Midbrain (tissue), 1 donor: ENCODE measurements at places on chromosomes 5 and 9.

GRCh38 chr9:84338792-84339191, 1.8 kb downstream of the SLC28A3 start:
- DNase-seq = no peak

DNA sequence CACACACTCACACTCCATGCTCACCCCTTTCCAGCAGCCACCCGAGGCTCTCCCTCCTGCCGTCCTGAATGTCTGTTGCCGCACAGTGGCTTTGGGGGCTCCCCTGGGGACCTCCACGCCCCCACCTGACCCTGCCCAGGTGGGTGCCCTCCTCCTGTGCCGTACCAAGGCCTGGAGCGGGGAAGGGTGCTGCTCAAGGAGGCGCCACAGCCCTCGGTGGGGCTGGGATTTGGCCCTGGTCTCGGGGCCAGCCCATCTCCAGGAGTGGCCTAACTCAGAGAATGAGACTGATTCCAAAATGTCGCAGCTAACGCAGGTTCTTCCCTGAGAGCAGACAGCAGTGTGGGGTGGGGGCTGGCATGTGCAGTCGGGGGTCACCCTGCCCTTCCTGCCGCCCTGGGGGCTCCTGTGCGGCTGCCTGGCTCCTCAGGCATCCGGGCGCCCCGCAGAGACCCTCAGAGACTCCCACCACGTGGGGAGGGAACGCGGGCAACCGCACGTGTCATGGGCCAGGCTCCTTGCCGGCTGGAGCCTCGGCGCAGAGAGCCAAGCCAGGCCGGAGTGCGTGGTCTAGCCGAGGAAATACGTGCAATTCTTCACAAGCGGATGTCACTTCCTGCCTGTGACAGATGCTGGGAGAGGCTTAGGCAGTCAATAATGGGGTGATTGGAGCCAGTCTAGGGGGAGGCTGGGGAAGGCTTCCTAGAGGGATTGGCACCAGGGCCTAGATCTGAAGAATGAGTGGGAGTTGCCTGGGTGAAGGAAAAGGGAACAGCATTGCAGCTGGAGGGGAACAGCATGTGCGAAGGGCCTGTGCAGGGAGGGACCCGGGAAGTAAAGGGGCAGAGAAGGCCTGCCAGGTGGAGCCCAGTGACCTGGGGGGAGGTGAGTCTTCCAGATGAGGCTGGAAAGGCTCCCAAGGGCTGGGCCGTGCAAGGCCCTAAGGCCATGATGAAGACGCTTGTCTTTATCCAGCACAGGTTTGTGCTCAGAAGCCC, 44.1 kb downstream of the C9orf50 start:
- DNase-seq = no peak

GRCh38 chr5:640461-641330, 28.6 kb downstream of the CEP72 start:
- no peak for DNase-seq

DNA sequence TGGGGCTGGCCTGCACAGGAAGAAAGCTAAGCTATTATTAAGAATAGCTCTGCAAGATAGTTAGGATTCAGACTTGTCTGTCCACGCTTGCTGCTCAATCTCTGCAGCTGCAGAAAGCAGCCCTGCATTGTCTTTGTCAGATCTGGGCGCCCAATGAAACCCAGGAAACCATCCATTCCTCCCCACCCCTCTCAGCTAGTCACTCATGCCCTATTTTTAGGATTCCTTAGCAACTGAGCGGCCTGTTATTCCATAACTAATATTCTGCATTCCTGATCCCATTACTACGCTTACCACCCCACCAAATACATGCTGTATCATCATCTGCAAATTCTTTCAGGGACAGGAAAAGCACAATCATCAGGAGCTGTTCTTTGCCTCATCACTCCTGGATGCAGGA, 52.9 kb upstream of the APC start:
- peak; percentile 18 for DNase-seq

- DNase-seq = no peak
Observed at GRCh38 chr5:14006823-14007520, 62.5 kb upstream of the DNAH5 start.

DNA sequence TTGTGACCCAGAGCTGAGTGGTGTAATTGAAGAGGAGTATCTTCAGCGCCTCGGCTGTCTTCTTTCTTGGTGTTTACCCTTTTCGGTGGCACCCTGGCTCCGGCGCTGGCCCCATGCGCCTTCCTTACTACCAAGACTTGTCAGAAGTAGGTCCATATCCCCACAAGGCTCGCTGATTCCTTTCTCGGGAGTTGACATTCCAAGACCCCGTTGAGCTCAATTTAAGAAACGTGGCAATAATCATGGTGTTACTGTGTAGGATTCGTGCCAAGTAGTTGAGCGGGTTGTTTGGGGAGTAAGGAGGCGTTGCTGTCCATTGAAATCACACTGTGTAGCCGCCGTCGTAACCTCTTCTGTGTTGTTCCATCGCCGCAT, 795 bp downstream of the NDUFAF2 start:
- peak; percentile 33 for DNase-seq

- DNase-seq = no peak
Observed at GRCh38 chr5:83115816-83116215, 38.5 kb downstream of the XRCC4 start.

GRCh38 chr5:135655468-135655815, 76.7 kb upstream of the CXCL14 start:
- DNase-seq = no peak

GRCh38 chr5:142697356-142698255, 11.7 kb upstream of the FGF1 start:
- peak; percentile 33 for DNase-seq

- DNase-seq = no peak
Observed at GRCh38 chr5:151313357-151313756, 9.8 kb upstream of the SLC36A3 start.

DNA sequence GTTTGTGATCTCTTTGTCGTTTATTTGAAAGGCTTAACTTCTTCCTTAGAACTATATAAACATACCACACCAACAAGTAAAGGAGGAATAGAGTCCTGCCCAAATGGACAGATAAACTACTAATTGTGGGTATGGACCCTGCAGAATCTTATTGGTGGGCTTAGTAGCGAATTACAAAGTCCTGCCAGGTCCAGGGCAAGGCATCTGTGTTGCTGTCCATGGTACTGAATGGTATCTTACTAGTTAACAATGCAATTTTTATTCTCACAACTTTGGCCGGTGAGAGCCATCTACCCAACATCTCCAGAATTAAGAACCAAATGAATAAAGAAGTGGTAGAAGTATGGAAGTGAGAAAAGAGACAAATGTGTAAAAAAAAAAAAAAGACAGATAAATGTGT, 1782.4 kb upstream of the WWC1 start:
- no peak for DNase-seq

- no peak for DNase-seq
Observed at GRCh38 chr9:124008303-124008693, 3.3 kb upstream of the LHX2 start.

DNA sequence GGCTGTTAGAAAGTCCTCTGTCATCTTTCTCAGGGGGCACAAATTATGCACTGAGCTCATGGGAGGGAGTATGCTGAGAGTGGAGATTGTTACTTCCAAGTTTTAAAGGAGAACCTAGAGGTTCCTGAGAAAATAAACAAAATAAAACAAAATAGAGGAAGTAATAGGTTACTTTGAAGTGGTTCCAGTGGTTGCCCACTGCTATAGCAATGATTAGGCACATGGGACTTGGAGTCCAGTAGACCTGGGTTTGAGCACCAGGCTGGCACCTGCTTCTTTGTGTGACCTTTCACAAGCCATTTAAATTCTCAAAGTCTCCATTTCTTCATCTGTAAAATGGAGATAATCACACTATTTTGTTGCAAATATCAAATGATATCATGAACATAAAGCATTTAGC, 13.8 kb upstream of the CDC23 start:
- DNase-seq = no peak

- DNase-seq = no peak
Observed at GRCh38 chr5:42026446-42026845, 101.4 kb downstream of the FBXO4 start.

- DNase-seq = no peak
Observed at GRCh38 chr5:141483902-141484301, 928 bp upstream of the PCDHGC4 start.

GRCh38 chr5:115941051-115941675, 21.1 kb upstream of the LVRN start:
- no peak for DNase-seq

GRCh38 chr9:128773049-128773448, 1.3 kb upstream of the ZER1 start:
- DNase-seq = no peak

DNA sequence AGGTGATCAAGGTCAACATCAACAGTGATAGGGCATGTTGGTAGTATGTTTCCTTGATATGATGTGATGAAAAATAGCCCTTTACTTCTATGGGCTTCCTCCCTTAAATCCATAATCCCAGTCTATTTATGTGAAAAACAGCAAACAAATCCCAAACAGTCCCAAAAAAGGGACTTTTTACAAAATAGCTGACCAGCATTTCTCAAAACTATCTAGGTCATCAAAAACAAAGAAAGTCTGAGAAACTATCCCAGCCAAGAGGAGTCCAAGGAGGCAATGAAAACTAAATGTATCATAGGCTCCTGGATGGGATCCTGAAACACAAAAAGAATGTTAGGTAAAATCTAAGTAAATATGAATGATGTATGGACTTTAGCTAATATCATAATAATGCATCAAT, 71.2 kb downstream of the MARCHF3 start:
- DNase-seq = no peak

GRCh38 chr9:38118862-38119438, 49.9 kb upstream of the SHB start:
- no peak for DNase-seq

GRCh38 chr5:142403583-142403982, 78.8 kb upstream of the SPRY4 start:
- DNase-seq = no peak

DNA sequence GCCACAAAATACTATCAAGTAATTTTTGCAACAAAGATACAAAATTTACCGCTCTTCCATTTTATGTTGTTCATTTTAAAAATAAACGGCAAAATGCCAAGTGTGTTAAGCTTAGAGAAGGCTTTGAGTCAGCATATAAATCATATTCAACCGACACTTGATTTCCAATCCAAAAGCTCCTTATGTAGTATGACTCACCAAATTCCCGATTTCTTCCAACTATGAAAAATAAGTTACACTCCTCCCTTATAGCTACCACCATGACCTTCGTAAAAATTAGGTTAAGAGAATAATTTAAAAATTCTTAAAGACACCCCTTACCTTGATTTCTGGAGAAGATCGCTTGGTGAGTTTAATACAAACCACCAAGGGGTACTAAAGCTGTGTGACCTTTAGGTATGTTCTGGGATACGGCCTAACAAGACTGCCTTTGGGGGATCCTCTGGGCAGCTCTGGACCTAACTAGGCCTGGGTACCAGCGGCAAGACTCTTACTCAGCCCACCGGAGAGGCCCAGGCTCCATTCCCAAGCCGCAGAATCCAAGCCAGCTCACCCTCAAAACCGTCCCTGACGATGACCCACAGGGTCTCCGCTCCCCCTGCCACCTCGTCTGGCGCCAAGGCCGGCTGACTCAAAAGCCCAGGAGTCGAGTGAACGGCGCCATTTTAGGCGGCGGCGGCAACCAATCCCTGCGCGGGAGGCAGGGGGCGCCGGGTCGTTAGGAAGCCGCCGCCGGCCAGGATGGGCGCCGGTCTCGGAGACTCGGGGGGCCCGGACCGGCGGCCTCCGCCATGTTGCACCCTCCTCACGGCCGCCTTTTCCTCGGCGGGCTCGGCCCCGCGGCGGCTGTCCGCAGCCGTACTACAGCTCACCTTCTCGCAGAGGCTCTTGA, 739 bp downstream of the PPP2CA start:
- DNase-seq = peak; percentile 45

- DNase-seq = peak; percentile 44
Observed at GRCh38 chr5:16936150-16936988, at the start of gene MYO10. Gene MYO10 (minus strand): TSS chr5:16936288. CDS start chr5:16935808, 480 bp downstream.

- DNase-seq = no peak
Observed at GRCh38 chr5:107524111-107524510, 146.6 kb downstream of the EFNA5 start.
